ENCODE measurements at places on chromosomes 16 and 17.

DNA sequence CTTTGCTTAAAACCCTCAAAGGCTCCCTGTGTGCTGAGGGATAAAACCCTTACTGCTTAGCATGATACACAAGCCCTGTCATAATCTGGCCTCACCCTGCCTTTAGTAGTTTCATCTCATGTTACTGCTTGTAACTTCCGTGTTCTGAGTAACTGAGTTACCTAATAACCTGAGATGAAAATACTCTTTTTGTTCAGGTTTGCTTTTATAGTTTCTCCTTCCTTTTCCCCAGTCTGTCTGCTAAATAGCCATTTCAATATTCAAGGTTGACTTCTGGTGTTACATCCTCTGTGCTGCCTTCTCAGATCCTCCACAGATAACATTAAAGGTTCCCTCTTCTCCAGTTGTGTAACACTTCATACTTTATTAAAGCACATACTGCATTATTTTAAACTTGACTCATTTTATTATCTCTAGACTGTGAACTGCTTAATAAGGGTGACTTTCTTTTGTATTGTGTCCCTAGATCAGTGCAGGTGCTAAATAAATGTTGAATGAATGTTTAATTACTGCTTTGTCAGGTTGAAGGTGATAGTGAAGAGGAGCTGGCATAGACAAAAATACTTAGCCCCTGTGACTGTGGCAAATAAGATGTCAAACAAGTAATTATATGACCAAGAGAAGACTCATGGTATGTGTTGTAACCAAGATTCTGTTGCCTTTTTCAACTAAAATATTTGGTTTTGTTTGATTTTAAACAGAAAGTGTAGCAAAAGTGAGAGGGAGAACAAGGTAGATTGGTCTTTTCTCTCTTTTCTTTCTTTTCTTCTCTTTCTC lies 47.8 kb downstream of the NFAT5 start:
- DNase-seq: no peak

DNA sequence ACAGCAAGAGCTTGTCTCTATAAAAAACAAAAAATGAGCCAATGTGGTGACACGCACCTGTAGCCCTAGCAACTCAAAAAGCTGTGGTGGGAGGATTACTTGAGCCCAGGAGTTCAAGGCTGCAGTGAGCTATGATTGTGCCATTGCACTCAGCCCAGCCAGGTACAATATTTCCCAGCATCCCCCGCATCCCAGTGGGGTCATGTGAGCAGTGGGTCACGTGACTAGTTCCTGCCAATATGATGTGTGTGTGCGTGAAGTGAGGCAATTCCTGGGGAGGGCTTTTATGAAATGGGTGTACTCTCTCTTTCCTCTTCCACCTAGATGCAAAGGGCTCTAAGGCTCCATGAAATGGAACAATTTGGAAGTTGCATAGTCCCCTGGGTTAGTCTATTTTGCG lies 81.3 kb downstream of the GSG1L start:
- DNase-seq: no peak

DNA sequence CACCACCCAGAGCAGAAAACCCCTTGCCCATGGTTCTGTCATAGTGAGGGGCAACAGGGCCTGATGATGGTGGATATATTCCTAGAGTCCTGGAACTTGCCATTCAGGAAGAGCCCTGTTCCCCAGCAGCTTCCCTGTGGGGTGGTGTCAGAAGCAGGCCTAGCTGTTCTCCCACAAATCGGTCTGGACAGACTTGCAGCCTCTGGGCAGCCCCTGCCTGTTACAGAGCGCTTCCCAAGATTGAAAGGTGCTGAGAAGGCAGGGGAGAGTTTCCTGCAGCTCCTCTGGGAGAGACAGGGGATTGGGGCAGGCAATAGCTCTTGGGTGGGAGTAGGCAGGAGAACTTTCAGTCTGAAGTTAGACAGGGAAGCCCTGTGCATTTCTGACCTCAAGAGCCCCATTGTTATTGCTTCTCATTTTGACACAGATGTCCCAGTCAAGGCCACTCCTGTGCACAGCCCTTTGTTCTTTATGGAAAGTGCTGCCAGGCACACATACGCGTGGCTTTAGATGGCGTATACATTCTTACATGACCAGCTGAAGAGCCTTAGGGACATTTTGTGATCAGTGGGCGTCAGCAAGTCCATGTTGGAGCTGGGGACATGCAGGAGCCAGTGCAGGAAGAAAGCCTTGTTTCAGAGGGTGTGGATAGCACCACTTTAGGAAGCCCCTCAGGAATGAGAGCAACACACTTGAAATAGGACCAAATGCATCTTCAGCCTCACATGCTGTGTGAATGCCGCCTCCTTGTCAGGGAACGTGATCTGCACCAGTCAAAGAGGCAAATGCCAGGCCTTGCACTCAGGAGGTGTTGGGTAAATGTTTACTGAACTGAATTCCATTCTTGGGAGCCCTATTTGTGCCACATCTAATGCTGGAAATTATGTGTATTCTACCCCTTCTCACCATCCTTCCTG lies 67.5 kb downstream of the GNAO1 start:
- no peak for DNase-seq

GRCh38 chr17:17462048-17462824 lies 14.6 kb upstream of the MED9 start:
- DNase-seq: no peak

DNA sequence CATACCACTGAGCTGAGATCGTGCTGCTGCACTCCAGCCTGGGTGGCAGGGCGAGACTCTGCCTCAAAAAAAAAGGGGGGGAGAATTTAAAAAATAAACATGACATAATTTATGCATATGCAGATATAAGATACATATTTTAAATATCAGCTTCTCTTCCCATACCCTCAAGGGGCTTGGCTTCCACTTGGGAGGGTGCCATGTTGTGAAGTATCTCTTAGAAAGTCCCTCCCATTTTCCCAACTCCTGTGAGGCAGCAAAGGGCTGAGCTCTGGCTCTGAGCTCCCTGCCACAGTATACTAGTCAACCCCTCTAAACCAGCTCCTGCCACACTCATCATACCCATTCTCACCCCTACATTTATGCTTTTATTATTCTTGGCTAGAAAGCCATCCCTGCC lies 39.4 kb downstream of the MYH11 start:
- no peak for DNase-seq

GRCh38 chr17:68682903-68683302 lies 81.7 kb upstream of the FAM20A start:
- DNase-seq: no peak

- no peak for DNase-seq
These were observed 5.2 kb upstream of the RAI1 start for GRCh38 chr17:17675925-17676534.

GRCh38 chr17:18856570-18856915 lies 1.4 kb upstream of the PRPSAP2 start:
- no peak for DNase-seq

GRCh38 chr17:4510618-4510941 lies 11.9 kb downstream of the SPNS2 start:
- no peak for DNase-seq

DNA sequence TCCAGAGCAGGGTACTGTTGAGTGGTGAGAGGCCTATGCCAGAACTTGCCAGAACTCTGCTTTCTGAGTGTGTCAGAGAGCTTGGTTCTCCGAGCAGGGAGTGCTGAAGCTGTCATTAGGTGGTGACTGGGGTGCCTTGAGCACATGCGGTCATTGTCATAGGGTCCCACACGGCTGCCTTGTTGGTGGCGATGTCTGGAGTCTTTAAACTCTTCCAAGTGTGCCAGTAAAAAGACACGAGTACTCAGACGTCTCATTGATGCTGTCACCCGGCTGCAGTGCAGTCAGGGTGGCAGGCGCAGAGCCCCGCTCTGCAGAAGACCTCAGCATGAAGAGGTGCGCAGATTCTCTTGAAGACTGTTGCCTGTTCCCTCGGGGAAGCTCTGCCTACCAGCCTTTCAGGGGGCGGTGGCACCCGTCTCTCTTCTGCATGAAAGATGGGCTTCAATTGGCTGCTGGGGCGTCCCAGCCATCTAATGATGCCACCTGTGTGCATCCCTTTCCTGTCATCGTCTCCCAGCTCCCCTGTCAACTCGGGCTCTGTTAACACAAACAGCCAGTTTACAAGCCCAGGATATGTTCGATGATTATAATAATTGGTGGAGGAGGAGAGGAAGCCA lies 58.3 kb downstream of the NKD1 start:
- DNase-seq: no peak

DNA sequence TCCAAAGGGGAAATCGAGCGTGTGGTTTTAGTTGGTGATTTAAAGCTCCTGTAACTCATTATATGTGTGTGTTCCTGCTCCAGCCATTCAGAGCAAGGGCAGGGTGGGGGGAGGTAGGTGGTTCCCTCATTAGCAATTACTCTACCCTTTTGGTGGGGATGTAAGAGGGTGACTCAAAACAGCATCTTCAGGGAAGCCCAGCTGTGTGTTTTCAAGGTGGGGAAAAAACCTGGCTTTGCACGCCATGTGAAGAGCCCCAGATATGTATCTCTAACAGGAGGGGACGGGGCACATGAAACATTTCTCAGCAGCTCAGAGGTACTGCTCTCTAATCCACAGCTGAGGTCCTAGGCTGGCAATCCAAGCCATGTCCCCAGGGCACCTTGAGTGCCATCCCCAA lies 241.3 kb upstream of the ZFHX3 start:
- DNase-seq: no peak

- DNase-seq: no peak
These were observed 894 bp upstream of the PHKG2 start for GRCh38 chr16:30747331-30747730.

DNA sequence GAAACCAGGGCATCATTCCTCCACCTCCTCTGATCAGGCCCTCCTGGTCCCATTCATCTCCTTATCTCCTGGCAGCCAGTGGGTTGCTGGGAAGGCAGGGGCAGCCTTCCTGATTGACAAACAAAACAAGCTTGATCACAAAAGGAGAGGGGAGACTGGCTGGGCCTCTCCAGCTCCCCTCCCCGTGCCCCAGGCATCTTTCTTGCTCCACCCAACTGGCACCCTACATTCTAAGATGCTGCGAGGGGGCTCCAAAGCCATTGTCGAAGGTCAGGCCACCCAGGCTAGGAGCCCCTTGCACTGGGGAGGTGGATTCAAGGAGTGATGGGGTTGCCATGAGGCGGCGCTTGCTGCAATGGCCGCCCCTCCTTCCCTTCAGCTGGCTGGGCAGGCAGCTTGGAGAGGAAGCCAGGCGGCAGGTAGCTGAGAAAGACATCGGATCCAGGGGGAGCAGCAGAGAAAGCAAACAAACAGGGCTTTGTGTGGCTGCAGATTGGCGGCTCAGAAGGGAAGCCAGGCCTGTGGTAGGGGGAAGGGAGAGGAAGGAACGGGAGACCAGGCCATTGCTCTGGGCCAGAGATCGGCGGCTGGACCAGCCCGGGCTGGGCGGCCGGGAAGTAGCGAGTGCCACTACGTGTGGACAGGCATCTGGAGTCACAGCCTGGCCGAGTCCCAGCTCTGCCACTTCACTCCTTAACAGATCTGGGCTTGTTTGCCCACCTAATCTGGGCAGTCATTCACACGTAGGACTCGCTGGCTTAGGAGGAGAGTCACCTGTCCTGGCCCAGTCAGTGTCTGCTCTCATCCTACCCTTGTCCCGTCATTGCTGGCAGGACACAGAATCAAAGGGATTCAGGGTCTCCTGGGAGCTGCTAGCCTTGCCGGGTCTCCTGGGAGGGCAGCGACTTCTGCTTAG lies 12.3 kb downstream of the RAI1 start:
- DNase-seq: no peak

GRCh38 chr17:13759518-13760335 lies 158.0 kb upstream of the HS3ST3A1 start:
- DNase-seq: no peak

DNA sequence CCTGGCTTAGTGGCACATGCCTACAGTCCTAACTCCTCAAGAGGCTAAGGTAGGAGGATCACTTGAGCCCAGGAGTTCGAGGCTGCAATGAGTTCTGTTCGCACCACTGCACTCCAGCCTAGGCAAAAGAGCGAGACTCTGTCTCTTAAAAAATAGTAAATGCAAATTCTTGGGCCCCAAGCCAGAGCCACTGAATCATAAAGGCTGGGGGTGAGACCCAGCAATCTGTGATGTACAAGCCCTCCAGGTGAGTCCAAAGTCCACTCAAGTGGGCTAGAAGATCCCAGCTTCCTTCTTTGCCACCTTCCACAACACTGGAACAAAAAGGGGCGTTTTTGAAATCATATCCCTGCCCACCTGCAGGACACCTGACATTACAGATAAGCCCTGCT lies 16.9 kb downstream of the TRIM25 start:
- DNase-seq: no peak

DNA sequence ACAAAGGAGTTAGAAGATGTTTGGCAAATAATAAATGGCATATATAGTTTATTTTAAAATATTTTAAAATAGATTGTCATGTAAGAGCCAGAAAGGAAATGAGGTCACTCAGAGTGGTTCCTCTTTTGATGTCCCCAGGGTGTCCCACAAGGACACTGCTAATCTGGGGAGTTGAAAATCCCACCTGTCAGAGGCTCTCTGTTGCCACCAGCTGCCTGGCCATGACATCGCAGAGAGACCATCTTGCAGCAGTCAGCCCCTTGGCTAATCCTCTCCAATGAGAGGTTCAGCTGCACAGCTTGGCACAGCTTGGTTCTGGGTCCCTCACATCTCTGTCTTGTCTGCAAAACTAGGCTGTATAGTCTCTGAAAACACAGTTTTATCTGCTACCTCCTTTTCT lies 11.0 kb upstream of the RBFOX1 start:
- DNase-seq: no peak

- DNase-seq: no peak
These were observed 157.6 kb upstream of the GSE1 start for GRCh38 chr16:85455534-85455933.

GRCh38 chr16:1281517-1281916 lies 25.6 kb downstream of the TPSD1 start:
- DNase-seq: no peak

DNA sequence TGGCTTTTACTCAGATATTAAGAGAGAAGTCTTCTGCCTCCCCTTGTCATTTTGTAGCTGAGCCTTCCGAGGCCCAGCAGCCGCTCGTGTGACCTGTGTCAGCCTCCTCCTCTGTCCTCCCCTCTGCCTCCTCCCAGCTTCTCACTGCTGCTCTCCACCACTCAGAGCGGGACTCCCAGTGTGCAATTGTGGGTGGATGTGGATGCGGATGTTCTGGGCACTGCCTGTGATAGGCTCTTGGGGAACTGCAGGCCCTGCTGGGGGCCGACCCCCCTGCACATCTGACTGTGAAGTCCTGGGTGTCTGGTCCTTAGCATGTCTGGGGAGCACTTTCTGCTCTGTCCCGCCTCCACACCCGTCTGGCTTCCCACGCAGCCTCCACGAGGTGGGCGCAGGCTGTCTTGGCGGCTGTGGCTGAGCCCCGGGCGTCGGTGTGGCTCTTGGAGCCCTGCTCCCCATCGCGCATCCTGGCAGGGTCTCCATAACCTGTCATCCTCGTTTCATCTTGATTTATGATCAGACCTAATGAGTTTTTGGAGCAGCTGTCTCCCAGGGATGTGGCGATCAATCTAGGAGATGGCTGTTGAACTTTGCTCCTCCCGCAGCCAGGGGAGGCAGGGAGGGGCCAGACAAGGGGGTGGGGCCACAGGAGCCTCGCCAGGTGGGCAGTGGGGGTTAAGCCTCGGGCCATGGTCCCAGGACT lies 28.1 kb downstream of the GRIN2C start:
- DNase-seq: no peak
